ENCODE measurements at places on chromosomes 13 and 19.

DNA sequence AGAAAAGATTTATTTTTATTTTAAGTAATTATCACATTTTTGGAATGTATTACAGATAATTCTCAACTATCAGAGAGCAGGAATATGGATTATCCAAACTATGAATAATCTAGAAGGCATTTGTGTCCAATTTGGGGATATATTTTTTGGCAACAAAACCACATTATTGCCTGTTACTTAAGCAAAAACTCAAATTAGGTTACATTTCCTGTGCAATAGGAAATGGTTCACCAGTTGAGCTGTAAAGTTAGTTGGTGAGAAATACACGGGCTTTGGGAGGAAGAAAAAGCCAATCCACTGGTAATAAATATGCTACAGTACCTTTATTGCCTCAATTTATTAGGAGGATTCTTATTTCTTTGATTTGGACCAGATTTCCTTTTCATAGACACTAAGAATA, 1075.2 kb downstream of the PCDH9 start:
- DNase-seq: no peak

GRCh38 chr13:94236872-94237271, 242.6 kb downstream of the DCT start:
- no peak for DNase-seq

GRCh38 chr19:511101-511851, 4.0 kb downstream of the TPGS1 start:
- DNase-seq: peak; percentile 48

DNA sequence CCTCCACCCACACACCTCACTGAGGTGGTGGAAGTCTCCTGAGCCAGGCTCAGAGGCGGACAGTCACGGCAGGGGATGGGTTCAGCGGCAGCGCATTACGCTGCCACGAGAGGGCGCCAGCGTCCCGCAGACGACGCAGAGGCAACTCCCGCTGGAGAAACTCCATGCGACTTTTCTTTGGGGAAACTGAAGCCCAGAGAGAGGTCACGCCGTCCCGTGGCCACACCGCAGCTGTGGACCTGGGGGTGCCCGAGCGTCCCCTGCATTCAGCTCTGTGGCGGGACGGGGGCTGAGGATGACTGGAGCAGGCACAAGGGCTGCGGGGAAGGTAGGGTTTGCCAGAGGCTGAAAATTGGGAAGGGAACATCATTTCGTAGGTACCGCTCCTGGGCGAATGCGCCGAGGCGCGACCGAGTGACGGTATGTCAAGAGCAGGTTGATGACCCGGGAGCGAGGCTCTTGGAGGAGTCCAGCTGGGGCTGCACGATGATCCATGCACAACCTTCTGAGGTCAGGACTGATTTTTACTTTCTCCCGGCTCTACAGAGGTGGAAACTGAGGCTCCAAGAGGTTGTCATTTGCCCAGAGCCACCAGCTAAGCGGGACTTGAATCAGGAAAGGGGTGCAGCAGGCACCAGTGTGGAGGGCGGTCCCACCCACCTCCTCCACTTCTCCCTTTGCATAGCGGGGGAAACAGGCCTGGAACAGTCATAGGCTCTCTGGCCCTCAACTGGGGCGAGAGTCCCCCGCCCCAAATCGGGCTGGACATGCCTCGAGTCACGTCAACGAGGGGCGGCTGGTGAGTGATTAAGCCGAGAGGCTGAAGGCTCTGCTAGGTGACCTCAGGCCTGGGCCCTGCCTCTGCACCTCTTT, 690 bp upstream of the ARRDC2 start:
- DNase-seq: peak; percentile 76

- no peak for DNase-seq
Measured at GRCh38 chr19:41431426-41432386, 4.5 kb upstream of the B3GNT8 start.

DNA sequence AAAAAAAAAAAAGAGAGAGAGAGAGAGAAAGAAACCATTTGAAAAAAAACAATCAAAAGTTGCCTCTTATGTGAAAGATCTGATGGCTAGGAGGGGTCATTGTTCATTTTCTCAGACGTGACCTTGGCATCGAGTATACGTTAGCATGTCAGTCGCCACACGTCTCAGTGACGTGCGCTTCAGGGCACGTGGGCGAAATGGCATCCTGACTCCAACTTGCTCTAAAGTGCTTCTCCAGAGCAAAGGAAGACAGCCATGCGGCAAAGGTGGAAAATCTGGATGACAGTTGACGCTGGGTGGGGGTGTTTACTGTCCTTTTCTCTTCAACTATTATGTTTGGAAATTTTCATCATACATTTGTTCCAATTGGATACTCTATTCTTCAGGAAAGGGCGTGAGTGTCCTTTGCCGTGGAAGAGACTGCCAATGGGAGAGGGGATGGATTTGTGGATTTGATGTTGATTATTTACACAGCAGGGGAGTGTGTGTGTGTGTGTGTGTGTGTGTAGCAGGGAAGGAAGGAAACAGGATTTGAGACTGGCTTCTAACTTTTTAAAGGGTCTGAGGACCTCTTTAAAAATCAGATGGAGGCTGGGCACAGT, 25.0 kb downstream of the KLF2 start:
- no peak for DNase-seq

- DNase-seq: no peak
Measured at GRCh38 chr13:112704308-112705145, 14.7 kb downstream of the ATP11A start.

GRCh38 chr19:8421484-8422461, 8.7 kb downstream of the MARCHF2 start:
- no peak for DNase-seq

DNA sequence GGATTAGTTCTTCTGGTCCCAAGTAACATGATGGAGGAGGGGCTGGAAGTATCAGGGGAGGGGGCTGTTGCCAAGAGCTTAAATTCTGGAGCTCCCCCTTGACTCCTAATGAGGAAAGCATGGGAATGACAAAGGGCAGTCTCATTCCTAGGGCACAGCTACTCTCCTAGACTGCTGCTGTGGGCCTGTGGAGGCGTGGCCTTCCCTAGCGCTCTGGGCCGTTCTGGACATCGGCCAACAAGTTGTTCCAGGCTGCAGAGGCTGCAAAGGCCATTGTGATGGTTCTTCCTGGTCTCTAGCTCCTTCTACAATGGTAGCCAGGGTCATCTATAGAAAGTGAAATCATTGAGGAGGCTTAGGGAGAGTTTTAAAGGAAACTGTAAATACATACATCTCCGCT, 916.6 kb downstream of the DIAPH3 start:
- no peak for DNase-seq

DNA sequence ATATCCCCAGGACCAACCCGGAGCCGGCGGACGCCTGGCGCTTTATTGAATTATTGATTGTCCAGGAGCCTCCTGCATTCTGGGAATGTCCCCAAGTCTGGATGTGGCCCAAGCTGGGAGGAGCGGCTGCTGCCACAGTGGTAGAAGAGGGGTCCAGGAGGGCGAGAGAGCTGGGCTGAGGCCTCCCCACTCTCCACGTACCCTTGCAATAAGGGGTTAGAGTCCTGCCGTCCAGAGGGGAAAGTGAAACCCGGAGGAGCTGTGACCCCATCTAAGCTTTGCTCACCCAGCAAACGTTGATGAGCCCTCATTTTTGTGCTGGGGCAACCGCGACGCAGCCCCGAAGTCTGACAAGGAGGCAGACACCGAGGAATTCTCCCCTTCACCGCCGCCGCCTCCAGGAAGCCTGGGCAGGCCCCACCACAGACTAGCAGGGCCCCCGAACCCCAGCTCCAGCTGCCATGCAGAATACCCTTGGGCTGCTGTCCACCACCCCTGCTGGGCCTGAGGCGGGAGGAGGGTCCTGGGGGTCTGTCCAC, 1.4 kb upstream of the C2CD4C start:
- no peak for DNase-seq

DNA sequence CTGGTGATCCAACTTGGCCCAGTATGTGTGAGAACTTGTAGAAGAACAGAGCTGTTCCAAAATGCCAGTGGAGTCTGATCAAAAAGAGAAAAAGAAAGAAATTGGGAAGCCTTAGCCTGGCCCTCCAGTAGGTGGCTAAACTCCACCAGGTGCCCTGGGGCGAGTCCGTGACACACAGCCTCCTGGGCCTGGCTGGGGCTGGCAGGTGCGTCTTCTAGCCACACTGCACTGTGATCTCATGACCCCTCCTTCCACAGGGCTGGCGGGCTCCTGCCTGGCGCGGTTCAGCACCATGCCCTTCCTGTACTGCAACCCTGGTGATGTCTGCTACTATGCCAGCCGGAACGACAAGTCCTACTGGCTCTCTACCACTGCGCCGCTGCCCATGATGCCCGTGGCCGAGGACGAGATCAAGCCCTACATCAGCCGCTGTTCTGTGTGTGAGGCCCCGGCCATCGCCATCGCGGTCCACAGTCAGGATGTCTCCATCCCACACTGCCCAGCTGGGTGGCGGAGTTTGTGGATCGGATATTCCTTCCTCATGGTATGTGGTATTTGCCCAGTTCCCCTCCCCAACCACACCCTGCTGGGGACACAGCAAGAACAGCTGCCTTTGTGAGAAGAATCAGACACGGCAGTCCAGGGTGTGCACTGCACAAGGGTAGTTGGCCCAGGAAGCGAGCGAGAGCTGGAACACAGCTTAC, 53.7 kb downstream of the RAB20 start:
- DNase-seq: no peak
